Head of caudate nucleus (tissue), 42 donors: ENCODE measurements at places on chromosomes 13 and 19.

DNA sequence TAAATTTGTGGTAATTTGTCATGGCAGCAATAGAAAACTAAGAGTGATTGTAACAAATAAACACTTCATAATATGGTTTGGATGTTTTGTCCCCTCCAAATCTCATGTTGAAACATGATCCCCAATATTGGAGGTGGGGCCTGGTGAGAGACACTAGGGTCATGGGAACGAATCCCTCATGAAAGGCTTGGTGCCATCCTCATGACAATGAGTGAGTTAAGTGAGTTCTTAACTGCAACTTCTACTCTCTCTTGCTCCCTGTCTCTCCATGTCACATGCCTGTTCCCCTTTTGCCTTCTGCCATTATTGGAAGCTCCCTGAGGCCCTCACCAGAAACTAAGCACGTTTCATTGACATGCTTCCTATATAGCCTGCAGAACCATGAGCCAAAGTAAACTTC, 1233.2 kb downstream of the OLFM4 start:
- DNase-seq, result no peak

- no peak for DNase-seq
Measured at GRCh38 chr19:885536-886224, 7.3 kb downstream of the MED16 start.

DNA sequence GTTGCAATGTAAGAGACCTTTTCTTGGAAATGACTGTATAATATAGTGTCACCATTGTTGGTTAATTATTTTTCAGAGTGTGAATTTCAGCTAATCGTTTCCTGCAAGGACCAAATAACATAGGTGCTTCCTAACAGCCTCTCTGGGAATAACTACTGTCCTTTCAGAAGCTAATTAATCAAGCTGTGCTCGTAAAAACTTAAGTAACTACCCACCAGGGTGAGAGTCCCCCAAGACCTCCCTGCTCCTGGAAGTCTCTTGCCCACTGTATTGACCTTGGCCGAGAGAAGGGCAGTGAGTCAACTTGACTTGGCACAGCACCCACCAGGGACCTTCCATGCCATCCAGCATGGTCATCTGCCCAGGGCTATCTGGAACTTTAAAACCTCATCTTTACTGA, 50.3 kb downstream of the UQCRFS1 start:
- DNase-seq, result no peak

DNA sequence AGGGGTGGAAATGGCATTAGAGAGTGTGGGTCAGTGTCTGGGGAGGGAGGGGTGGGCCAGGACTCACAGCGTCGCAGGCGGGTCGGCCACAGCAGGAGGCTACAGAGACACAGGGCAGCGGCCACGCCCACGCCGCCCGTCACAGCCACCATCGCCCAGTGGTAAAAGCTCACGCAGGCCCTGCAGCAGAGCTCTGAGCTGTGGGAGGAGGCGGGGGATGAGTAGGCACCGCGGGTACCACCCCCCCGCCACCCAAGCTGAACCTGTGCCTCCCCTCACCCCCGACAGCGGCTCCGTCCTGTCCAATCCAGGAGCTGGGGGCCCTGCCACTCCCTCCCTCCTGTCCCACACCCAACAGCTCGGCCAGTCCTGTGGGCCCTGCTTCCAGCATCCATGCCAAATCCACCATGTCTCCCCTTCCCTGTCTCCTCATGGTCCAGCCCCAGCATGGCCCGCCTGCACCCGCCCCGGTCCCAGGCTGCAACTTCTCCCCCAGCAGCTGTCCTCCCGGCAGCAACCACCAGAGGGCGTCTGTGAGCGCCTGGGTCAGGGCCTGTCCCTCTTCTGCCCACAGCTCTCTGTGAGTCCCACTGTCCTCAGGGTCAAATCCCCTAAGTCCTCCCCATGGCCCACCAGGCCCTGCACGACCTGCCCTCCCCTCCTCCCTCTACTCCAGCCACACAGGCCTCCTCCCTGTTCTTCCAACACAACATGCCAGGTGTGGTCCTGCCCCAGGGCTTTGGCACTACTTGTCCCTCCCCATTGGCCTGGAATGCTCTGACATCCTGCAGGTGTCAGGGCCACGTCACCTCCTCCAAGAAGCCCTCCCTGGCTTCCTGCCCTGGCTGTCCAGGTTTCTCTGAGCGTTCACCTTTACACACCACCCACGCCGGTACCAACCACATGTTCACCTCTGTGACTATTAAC, 6.0 kb downstream of the TEKTIP1 start:
- DNase-seq, result peak; percentile 80

GRCh38 chr19:56474308-56474707, 2.8 kb downstream of the ZNF667 start:
- no peak for DNase-seq

GRCh38 chr19:43752287-43752875, 2.4 kb downstream of the SMG9 start:
- no peak for DNase-seq

DNA sequence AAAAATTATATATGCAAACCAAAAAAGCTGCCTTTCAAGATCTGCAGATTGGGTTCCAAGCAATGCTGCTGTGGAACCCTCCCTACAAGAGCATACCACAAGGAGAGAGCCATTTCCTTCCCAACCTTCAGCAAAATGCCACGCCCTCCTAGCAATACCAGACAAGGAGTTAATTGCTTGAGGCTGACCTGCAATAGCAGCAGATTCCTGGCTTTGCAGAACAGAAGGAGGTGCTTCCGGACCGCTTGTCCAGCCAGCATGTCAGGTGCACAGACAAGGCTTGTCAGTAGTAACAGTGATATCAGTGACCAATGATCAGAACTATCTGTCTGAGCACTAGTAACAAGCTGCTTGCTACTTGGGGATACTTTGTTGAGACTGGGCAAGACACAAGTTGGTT, 301.6 kb downstream of the FGF14 start:
- DNase-seq, result no peak

DNA sequence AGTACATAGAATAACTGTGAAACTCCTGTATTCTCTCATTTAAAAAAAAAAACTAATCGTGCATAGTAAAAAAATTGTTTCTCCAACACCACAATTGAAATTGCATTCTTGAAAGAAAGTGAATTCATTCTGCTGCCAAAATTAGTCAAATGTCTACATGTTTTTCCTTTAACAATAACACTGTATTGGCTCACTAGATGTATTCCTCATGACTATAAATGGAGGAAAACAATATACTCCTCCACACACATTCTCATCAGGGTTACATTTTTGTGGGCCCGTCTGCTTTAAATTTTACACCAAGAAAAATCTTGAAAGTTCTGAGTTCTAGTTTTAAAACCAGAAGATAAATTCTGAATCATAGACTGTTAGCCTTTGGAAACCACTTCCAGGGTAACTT, 233.6 kb downstream of the KLF12 start:
- DNase-seq, result no peak

GRCh38 chr19:5139583-5140325, 170.8 kb downstream of the KDM4B start:
- DNase-seq, result no peak

- no peak for DNase-seq
Measured at GRCh38 chr13:98055623-98056022, 87.3 kb upstream of the FARP1 start.

DNA sequence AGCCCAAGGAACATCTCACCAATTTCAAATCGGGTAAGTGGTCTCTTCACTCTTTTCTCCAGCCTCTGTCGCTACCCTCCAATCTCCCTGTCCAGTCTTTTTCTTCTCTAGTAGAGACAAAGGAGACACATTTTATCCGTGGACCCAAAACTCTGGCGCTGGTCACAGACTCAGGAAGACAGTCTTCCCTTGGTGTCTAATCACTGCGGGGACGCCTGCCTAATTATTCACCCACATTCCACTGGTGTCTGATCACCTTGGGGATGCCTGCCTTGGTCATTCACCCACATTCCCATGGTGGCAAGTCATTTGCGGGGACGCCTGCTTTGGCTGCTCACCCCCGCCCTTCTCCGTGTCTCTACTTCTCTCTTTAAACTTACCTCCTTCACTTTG, 13.8 kb upstream of the OR10H1 start:
- DNase-seq, result no peak

- no peak for DNase-seq
Measured at GRCh38 chr19:6740589-6741343, 1.3 kb downstream of the TRIP10 start.

DNA sequence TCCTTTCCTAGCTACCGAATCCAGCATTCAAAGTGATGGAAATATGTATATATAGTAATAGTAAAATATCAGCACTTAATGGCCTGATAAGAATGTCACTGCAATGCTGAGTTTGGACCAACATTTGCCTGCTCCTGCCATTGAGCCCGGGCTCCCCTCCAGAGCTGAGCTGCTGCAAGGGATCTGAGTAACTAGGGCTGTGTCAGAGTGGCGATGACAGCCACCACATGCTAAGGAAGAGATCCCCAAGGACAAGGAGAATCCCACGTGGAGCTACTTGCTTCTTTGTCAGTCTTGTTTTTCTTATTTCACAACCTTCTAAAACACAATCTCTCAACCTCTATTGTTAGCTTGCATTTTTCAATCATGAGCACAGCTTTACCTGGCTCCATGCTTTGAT, 19.5 kb upstream of the ALOX5AP start:
- no peak for DNase-seq

- DNase-seq, result no peak
Measured at GRCh38 chr13:28719227-28720055, 671 bp upstream of the SLC46A3 start.

- DNase-seq, result peak; percentile 60
Measured at GRCh38 chr19:16076958-16077611, 790 bp downstream of the TPM4 start.

- DNase-seq, result no peak
Measured at GRCh38 chr13:85434927-85435326, 364.3 kb downstream of the SLITRK6 start.

- no peak for DNase-seq
Measured at GRCh38 chr19:12617646-12618045, 6.9 kb downstream of the ZNF791 start.

DNA sequence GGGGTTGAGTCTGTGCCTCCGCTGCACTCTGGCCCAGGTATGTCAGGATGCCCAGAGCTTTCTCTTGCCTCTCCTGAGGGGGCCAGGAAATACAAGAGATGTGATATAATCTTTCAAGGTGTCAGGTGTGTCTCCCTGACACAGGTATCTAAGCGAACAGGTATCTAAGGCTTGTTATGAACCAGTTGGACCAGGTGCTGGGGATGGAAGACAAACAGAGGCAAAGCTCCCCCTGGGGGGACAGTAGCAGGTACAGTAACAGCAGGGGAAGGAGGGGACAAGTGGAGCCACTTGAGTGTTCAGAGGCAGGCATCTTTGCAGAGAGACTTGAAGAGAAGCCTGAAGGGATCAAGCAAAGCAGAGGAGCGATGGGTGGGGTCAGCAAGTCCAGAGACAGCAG, 2.6 kb downstream of the LENG1 start:
- no peak for DNase-seq

DNA sequence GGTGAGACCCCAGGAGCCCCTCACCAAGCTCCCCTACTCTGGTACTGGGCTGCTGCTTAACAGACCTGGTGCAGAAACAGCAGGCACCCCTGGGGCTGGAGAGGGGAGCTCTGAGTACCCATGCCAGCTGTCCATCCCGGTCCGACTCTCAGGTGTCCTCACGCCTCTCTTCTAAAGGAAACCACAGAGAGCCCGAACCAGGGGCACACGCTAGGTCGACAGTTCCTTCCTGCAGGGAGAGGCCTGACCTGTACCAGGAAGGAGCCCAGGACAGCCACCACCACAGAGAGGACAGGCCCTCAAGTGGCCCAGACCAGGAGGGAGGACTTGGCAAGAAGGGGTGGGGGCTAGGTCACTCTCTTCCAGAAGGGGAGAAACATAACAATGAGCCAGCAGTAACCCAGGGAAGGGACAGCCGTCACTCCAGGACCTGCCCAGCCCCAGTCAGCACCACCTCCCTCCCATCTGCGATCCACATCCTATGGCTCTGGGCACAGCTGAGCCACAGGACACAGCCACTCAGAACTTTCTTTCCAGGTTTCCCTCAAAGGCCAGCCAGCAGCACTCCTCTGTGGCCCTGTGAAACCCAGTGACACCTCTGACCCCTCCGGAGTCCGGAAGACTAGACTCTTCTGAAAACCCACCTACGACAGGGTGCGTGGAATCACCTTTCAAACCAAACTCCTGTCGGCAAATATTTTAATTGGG, 13.0 kb upstream of the SLC35E1 start:
- no peak for DNase-seq

DNA sequence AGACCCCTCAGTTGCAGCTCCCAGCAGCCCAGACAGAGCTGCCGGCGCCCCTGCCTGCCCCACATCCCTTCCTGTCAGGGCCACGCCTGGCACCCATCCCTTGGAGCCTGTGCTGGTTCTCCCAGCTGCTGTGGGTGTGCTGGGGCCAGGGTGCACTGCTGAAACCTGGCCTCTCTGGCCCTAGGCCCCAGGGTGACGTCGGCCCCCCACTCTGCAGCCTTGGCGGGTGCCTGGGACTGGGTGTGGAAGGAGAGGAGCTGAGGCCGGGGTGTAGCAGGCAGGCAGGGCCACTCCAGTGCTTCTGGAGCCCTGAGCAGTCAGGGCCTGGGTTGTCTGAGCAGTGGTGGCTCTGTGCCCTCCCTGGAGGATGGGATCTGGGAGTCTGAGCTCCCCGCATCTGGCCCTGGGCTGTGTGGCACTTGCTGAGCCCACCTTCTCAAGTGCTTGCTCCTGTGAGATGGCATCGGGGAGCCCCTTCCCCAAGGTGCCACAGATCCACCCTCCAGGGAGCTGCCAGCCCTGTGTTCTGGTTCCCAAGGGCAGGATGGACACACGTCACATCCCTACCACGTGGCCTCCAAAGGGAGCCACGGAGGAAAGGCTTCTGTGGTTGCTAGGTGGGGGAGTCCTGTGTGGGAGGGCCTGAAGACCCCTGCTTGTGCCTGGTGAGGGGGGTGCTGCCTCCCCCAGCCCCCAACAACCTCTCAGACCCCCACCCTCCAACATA, 5.2 kb downstream of the PLEKHJ1 start:
- no peak for DNase-seq

DNA sequence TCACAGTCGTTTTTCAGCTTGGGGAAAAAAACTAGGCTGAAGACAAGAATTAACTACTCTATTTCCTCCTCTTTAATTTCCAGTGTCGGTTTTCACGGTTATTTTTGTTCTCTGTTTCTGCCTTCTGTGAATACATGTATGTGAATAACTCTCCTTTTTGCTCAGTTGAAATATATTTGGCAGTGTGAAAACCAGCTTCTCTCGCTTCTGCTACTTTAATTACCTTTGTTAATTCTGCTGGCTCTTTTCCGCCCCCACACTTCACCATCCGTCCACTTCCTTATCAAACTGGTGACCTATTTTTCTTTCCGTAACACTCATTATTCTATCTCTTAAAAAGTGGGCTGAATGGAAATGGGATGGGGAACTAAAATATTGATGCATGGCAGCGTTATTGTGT, 126.4 kb downstream of the POU4F1 start:
- no peak for DNase-seq
